ENCODE measurements at places on chromosomes 16 and 17. TPM values are rescaled to one million over a fixed set of nuclear protein-coding genes. Genes with fewer than 3 reads are reported as not detected.
A peak's percentile ranks its signal among the peaks of the same experiment; 100 is the strongest.

DNA sequence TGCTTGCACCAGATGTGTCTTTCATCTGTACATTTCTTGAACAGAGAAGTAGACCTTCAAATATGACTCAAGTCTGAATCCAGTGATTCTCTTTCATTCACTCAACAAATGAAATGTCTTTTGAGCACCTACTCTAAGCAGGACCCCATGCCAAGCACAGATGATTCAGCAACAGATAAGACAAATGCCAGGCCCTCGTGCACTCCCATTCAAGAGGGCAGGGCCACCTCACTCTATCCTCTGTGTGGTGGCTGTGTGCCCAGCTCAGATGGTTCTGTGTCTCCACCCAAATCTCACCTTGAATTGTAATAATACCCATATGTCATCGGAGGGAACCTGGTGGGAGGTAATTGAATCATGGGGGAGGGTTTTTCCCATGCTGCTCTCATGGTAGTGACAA is 74.1 kb upstream of the NKD1 start:
- no peak for DNase-seq

DNA sequence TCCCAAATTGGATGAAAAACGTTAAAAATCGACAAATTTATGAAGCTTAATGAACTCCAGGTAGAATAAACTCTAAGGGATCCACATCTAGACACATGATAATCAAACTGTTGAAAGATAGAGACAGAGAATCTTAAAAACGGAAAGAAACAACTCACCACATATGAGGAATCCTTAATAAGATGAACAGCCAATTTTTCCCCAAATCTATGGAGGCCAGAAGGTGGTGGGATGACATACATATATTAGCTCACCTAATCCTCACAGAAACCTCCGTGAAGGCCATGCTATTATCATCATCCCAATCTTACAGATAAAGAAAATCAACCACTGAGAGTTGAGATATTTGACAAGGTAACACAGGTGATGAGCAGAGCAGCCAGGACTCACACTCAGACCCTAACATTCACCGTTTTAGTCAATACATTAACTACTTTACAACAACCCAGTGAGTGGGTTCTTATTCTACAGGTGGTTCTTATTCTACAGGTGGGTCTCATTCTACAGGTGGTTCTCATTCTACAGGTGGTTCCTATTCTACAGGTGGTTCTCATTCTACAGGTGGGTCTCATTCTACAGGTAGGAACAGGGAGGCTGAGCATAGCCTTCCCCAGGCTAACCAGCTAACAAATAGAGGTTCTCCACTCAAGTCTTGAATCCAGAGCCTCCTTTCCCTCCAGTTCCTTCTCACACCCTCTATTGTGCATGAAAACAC is 4.8 kb downstream of the CACNG1 start:
- no peak for DNase-seq

DNA sequence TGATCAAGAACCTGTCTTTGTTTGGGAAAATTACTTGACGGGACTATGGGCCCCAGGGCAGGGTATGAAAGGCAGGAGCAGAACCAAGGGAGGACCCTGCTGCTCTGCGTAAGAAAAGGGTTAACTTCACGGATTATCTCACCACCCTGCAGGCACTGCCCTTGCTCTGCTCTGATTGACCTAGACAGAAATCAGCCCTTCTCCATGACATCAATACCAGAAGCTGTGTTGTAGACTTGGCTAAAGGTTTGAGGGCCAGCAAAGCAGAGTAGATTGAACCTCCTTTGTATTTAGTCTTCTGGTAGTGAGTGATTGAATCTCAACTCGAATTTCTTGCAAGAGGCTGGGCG is 52.9 kb upstream of the ETV4 start:
- no peak for DNase-seq

DNA sequence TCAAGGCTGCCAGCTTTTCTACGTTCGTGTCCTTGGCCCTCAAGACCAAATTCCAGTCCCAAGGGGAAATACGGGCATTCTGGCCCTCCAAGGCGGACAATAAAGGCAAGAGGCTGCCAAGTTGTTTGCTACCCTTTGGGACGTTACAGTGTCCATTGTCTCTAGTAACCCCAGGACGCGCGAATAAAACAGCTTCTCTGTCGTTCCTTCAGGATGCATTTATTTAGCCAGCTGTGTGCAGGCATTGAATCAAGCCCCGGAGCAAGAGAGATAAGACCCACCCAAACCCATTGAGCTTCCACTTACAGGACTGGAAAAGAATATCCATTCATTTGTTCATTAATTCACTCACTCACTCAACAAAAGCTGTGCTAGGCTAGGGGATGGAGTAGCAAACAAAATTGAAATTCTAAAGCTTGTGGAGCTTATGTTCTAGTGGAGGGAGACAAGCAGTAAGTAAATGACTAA is 656 bp downstream of the MRPL58 start:
- no peak for DNase-seq

GRCh38 chr16:51244887-51245657 is 94.0 kb upstream of the SALL1 start:
- no peak for DNase-seq

DNA sequence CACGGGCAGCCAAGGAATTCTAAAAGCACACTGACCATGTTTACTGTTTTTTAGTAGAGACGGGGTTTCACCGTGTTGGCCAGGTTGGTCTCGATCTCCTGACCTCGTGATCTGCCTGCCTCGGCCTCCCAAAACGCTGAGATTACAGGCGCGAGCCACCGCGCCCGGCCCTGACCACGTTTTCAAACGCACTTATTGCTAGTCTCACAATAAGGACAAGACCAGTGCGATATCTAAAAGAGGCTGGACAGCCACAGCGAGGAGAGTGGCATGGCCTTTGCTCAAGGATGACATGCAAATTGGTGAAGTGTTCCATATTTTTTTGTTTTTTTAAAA is 35.0 kb upstream of the CLEC18B start:
- no peak for DNase-seq

DNA sequence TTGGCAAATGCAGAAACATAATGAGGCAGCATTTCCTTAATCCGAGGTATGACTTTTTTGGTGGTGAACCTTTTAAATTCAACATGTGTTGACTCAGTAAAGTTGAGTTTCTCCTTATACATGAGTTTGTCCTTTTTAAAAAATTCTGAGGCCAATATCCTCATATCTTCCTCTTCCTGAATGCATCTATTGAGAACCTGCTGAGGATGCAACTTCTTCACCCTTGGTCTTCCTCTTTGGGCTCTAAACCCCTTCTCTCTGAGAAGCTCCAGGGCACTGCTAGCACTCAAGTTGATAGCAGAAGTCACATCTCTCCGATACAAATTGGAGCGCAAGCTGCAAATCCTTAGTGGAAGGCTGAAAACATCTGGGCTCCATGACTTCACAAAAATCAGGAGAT is 3.3 kb downstream of the SLFN14 start:
- no peak for DNase-seq

DNA sequence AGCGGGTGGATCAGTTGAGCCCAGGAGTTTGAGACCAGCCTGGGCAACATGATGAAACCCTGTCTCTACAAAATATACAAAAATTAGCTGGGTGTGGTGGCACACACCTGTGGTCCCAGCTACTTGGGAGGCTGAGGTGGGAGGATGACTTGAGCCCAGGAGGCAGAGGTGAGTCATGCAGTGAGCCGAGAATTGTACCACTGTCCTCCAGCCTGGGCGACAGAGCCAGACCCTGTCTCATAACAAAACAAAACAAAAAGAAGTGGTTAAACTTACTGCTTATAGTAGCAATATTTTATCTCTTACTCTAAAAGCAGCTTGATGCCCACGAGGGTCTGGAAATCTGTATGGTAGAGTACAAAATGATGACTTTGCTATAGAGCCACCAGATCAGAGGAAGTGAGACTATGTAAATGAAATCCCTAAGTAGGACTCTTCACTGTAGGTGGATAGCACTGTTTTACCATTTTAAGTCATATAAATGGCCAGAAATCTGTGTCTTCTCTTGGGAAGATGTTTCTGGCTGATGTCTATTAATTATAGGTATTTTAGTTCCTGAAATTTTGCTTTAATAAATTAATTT is 60.4 kb upstream of the MRC2 start:
- DNase-seq = no peak

DNA sequence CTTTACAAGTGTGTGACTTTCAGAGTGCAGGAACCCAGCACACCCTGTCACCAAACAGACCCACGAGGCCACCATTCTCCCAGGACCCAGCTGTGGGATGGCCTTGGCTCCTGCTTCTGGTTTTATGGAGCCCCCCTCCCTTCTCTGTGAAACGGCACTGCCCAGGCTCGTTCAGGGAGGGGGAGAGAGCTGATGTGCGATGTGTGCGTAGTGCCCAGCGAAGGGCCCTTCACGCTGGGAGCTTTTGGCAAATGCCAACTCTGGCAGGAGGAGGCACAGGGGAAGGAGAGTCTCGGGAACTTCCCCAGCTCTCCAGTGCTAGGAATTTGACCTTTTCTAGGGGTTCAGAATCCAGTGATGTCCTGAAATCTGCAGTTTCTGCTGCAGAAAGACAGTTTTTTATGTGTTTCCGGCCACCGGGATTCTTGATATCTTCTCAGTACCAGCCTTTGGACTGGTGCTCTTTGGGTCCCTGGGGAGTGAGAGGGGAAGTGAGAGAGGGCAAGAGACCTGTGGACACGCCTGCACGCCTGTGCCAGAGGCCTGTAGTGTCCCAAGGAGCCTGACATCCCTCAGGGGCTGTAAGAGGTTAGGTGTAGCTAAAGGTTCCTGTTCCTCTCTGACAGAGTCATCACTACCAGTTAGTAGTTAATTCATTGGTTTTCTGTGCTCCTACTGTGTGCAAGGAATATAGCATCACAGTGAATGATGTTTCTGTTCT is 45.1 kb downstream of the CMIP start:
- DNase-seq = no peak

- DNase-seq = no peak
Observed at GRCh38 chr16:85248342-85248741, 136.1 kb upstream of the CIBAR2 start.

DNA sequence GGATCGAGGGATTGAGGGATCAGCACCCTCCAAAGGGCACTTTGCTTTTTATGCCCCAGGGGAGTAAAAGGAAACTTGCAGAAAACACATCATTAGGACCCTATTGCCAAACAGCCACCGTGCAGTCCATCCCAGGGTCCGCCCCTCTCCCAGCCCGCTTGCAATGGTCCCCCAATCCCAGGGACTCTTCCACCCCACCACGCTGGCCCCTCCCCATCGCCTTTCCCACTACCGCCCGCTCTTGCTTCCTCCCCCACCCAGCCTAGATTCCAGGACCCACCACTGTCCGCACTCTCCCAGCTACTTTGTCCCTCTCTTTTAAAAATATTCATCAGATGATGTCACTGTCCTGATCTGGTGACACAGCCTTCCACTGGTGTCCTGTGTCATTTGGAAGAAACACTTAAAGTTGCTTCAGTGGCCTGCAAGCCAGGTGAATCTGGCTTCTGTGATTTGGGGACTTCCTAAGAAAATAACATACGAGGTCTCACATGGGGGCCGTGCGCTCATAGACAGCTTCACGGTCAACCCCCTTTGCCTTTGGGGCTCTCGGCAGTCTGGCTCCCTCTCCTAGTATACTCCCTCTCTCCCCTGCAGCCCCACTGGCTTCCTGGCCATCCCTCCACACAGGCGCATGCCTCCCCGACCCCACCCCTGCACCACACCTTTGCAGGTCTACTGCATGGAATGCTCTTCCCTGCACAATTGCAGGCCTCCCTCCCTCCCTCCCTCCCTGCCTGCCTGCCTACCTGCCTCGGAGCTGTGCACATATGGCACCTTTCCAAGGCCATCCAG is 127.9 kb downstream of the RBFOX3 start:
- DNase-seq = no peak

DNA sequence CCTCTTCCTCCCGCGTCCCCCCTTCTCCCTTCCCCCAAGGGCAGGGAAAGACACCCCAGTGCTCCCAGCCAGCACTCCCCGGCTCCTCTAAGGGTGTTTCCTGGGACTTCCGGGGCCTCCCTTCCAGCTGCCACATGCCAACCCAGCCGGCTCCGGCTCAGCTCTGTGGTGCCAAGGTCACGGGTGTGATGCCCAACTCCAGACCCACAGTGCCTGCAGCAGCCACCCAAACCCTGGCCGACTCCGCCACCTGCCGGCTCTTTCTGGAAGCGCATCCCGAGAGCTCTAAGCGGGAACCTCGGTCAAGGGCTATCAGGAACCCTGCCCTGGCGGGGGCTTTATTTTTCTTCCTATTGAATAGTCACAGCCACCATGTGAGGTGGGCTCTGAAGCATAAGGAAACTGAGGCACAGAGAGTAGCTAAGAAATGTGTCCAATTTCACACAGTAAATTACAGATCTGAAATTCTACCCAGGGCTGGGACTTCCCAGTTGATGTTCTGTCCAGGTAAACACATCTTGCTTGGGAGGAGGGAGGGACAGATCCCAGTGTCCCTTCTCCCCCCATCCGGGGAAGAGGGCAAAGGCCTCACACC is 3.3 kb upstream of the PPP1R1B start:
- peak; percentile 48 for DNase-seq

DNA sequence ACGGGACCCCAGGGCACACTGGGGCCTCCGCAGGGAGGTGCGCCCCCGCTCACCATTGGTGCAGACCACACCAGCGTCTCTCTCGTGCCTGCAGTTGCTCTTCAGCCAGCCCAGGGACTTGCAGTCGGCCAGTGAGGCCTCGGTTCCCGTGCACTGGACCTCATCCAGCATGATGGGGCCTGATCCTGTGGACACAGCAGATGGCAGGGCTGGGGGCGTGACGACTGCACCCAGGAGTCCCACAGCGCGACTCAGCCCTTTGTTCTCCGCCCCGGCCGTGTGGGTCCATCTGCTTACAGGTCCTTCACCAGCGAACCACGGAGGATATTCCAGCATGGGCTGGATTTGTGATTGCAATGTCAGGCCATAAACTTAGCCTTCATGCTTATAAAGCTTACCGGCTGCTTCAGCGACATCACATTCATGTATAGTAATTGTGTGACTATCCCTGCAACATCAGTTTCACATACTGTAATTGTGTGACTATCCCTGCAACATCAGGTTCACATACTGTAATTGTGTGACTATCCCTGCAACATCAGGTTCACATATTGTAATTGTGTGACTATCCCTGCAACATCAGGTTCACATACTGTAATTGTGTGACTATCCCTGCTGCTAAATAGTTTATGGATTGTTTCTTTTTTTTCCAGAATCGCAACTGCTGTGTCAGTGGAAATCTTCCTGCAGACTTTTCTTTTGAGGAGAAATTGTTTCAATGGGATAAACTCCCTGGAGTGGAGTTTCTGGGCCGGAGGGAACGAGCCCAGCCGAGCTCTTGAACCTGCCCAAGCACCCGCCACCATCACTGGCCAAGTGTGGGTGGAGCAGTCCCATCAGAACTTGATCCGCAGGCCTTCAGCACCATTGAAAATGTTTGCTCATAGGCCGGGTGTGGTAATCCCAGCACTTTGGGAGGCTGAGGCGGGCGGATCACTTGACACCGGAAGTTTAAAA is 4.8 kb downstream of the LGALS3BP start:
- no peak for DNase-seq

NGFR gene
- polyA plus RNA-seq = 5.0 TPM

ZNF287 gene
- polyA plus RNA-seq = 7.6 TPM

SLC5A10 gene
- 0.52 TPM for polyA plus RNA-seq

MYH8 gene
- 1.4 TPM for polyA plus RNA-seq

CACNG5 gene
- 0.05 TPM for polyA plus RNA-seq

SNAI3 gene
- 2.9 TPM for polyA plus RNA-seq

PRR29 gene
- 0.43 TPM for polyA plus RNA-seq

PRSS8 gene
- 18.2 TPM for polyA plus RNA-seq

USP36 gene
- 32.5 TPM for polyA plus RNA-seq

Measured in thymus (tissue), 14 donors.